ENCODE measurements at places on chromosomes 1 and 21. TPM values are rescaled to one million over a fixed set of nuclear protein-coding genes. Genes with fewer than 3 reads are reported as not detected.

DNA sequence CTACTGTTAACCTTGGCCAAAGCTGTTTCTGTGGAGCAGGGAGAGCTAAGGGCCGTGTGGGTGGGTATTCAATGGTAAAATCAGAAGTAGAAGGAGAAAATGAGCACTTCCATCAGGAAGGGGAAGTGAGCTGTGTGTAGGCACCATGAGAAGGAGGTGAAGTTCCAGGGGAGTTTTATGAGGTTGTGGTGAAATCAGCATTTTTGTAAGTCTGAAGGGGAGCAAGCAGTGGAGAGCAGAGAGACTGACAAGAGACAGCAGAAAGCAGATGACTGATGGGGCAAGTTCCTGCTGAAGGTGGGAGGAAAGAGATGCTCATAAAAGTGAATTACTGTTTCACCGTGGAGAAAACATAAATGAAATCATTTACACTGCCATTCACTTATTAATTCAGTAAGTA is 2.7 kb upstream of the GPR88 start:
- DNase-seq, result no peak

GRCh38 chr21:43956670-43957035 is 55.5 kb upstream of the TRAPPC10 start:
- peak; percentile 55 for DNase-seq

GRCh38 chr1:20102875-20103274 is 16.5 kb downstream of the PLA2G2D start:
- peak; percentile 81 for DNase-seq

- no peak for DNase-seq
Observed at GRCh38 chr1:30824736-30825429, 67.3 kb upstream of the LAPTM5 start.

Gene VSIG8
- total RNA-seq, result not detected

Gene CFAP141
- not detected for total RNA-seq

- DNase-seq, result no peak
Observed at GRCh38 chr21:42158846-42159245, 60.1 kb upstream of the ABCG1 start.

DNA sequence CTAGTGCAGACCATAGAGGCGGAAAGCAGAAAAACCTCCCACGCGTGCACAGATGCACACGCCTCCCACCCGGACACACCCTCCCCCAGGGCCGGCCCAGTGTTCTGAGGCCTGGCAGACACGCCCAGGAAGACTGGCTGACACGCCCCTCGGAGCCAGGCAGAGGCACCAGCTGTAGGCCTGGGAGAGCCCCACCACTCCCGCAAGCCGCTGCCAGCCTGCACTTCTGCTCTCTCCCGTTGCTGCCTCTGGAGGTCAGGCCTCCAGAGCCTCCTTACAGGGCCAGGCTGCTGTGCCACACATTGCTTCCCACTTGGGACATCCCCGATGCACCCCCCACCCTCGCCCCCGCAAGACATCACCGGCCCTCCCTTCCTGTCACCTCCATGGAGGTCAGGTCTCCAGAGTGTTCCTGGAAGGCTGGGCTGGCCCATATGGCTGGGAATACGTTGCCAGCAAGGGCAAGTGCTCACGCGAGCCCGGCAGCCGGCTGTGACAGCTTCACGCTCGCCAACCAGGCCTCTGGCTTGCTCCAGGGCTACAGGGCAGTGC is 40.4 kb downstream of the CASZ1 start:
- DNase-seq, result no peak

Gene NGF
- total RNA-seq, result 12.5 TPM

GRCh38 chr21:41593051-41593759 is 85.2 kb upstream of the TMPRSS2 start:
- no peak for DNase-seq

Gene CELA3A
- not detected for total RNA-seq

DNA sequence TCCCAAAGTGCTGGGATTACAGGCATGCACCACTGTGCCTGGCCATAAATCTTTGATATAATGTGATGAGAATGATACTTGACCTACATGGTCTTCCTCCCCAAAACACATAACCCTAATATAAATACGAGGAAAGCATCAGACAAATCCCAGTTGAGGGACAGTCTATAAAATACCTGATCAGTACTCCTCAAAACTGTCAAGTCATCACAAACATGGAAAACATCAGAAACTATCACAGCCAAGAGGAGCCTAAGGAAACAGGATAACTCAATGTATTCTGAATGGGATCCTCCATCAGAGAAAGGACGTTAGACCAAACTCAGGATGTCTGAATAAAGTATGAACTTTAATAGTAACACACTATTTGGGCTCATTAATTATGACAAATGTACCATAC is 172.4 kb downstream of the NTPCR start:
- DNase-seq, result no peak

GRCh38 chr1:101073836-101074235 is 48.3 kb upstream of the DPH5 start:
- no peak for DNase-seq

DNA sequence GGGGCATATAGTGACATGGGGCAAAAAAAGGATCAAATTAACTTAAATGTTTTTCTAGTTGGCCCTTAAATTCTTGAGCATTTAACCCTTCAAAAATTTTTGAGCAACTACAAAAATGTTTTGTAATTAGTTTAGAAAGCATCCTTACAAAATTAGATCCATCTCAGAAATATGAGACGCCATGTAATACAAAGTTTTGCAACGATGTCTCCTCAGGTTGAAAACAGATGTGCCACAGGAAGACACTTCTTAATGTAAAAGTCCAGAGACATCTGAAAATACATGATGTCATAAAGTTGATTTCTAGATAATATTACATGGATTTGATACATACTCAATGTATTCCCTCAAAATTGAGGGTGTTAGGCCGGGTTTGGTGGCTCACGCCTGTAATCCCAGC is 37.5 kb downstream of the CD46 start:
- no peak for DNase-seq

All from IMR-90 (cell line).